ENCODE measurements at places on chromosomes 5 and 9.
A peak's percentile ranks its signal among the peaks of the same experiment; 100 is the strongest.

GRCh38 chr5:126720369-126720768 is 56.6 kb upstream of the LMNB1 start:
- DNase-seq, result no peak

- DNase-seq, result no peak
Measured at GRCh38 chr9:115404311-115404710, 286.4 kb upstream of the TNC start.

DNA sequence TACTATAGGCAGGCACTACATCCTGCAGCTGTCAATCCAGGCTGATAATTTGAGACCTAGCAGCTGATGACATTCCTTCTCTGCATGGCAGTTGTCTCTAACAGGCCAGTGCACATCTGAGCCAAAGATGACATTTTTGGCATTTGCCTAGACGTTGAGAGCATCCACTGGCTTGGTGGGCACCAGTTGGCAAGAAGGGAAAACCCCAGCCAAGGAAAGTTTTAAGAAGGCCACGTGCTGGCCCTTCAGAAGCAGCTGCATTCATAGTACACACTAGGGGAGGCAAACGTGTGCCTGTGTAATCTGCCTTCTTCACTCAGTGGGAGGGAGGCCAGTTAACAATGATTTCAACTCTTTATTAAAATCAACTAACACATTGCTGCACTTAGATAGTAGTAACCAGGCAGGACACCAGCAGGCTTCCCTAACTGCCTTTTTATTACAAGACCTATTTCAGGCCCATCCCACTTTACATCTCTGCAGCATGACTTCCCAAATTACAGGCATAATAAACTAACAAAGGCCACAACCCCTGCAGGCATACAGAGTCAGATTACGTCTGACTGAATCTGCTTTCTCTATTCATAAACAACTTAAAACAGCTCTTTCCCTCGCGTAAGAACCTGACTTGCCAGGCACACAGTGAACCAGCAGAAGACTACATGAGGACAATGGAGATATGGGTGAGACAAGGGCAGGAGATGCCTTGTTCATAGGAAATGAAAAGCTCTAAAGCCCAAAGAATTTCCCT is 576.3 kb downstream of the PDE4D start:
- DNase-seq, result peak; percentile 3

GRCh38 chr5:81854915-81855314 is 104.0 kb upstream of the SSBP2 start:
- DNase-seq, result no peak

DNA sequence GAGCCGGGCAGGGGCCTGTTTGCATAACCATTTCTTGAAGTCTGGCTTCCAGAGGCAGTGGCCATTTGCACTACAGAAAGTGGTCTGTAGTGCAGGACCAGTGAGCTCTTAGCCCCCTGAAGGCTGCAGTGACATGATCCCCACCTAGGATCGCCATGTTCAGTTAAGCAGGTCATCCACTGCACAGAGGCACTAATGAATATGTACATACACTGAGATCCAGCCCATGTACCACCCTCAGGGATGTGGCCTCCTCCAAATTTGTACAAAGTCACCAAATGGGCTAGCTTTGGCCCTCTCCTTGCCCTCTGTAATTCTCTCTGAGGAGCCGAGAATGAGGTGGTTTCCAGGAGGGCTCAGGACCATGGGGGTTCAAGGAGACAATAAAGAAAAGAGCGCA is 8.3 kb upstream of the SUSD3 start:
- DNase-seq, result no peak

DNA sequence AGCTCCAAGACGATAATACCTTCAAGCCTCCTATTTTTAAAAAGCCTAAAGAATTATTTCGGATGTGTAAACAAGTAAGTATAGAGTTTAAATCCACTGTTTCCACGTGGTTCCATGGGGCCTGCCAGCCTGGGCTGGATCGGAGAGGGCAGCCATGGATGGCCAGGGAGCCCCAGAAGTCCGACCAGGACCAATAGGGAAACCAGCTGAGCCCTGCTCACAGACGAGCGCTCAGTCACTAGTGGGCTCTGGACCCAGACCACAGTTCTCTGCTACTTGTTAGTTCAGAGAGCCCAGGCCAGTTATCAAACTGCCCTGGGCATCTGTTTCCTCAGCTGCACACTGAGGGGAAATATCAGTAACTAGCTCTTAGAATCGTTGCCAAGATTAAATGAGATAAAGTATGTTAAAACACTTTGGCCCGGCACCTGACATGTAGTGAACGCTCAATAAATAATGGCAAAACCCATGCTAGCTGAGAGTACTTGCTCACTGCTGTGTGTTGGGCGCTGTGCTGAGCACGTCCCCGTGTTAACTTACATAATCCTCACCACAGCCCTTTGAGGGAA is 124.8 kb downstream of the RGS3 start:
- no peak for DNase-seq

DNA sequence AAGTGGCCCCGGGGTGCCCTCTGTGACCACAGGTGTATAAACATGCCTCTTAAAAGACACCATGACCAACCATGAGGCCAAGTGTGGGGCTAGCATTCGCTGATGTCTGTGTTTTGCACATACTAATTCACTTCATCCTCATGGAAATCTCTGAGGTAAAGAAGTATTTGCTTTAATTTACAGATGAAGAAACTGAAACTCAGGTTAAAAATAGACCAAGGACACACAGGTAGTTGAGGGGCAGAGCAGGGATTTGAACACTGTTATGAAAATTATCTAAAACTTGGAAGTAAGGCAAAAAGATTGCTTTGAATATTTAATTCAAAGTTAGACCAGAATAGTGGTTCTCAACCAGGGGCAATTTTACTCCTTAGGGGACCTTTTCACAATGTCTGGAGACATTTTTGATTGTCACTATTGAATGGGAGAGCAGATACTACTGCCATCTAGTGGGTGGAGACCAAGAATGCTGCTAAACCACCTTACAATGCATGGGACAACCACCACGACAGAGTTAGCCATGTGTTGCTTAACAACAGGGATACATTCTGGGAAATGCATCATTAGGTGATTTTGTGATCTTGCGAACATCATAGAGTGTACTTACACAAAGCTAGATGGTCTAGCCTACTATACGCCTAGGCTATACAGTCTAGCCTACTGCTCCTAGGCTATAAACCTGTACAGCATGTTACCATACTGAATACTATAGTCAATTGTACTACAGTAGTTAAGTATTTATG is 8.0 kb upstream of the FXN start:
- DNase-seq, result peak; percentile 58

DNA sequence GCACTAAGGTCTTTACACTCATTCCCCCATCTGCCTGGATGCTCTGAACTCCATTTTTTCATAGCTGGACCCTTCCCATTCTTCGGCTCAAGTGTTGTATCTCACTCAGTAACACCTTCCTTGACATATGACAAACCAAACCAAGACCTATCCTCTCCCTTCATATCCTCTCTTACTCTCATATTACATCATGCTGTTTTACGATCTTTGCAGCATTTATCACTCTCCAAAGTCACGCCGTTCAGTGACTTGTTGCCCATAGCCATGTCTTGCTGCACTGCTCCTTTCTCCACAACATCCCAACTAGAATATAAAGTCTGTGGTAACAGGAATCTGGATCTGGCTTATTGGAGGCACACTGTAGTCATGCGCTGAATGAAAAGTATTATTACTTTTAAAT is 923.6 kb upstream of the DMAC1 start:
- no peak for DNase-seq

GRCh38 chr9:126521976-126522590 is 91.6 kb upstream of the LMX1B start:
- DNase-seq, result no peak

DNA sequence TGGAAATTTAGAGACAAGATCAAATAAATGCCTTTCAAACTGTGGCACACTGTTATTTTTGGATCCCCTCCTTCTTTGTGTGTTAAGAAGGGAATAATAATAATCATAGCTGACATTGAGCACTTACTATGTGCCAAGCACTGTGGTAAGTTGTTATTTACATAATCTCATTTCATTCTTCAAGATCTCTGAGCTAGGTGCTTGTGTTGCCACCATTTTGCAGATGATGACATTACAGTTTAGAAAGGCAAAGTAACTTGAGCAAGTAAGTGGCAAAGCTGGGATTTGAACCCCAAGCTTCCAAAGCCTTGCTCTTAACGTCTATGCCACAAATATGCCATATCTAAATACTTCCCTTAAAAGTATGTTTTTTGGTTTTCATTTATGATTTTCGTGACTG is 121.8 kb upstream of the TMEM161B start:
- DNase-seq, result no peak

- DNase-seq, result peak; percentile 51
Measured at GRCh38 chr9:136631038-136632000, 31.4 kb upstream of the EGFL7 start.

- no peak for DNase-seq
Measured at GRCh38 chr5:137236849-137237507, 262.1 kb downstream of the SPOCK1 start.

- no peak for DNase-seq
Measured at GRCh38 chr5:147415651-147416050, 94.2 kb downstream of the DPYSL3 start.

- DNase-seq, result no peak
Measured at GRCh38 chr9:20863945-20864344, 167.5 kb downstream of the HACD4 start.

- no peak for DNase-seq
Measured at GRCh38 chr9:112546149-112547012, 59.8 kb downstream of the KIAA1958 start.

GRCh38 chr5:135491552-135492318 is 39.6 kb upstream of the TIFAB start:
- DNase-seq, result no peak

DNA sequence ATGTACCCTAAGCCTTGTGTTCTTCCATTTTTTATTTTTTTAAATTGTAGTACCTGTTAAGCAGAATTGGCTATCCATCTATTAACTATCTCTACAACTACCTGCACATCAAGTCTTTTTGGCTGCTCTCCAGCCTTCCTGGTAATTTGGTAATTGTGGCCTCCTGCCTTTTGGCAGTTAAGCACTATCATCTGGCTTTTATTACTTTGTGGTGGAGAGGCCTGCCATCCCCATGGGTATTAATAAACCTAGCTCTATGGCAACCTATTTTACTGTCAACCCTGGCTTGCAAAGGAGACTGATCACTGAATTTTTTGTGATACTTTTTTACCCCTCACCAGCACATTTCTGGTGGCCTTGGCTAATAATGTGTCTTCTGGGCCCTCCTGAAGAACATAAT is 20.5 kb downstream of the SELENOP start:
- DNase-seq, result no peak

- DNase-seq, result no peak
Measured at GRCh38 chr9:91433180-91433579, 9.5 kb upstream of the NFIL3 start.

DNA sequence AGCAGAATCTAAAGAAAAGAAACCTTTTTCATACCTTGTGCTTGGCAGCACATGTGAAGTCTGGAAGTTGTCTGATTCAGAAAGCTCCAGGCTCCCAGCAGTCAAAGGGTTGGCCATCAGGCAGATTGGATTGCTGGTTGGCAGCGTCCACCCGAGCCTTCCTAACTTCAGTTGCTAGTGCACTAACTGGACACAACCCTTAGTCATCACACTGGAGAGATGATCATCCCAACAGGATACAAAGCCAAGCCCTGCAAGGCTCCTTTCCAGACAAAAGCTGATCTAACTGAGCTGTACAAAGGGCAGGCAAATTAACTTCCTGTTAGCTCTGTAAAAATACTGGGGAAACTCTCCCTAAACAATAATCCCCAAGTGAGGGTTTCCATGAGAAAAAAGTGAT is 185.6 kb downstream of the SNX18 start:
- no peak for DNase-seq

- no peak for DNase-seq
Measured at GRCh38 chr5:140576776-140577201, 12.2 kb downstream of the SLC35A4 start.

DNA sequence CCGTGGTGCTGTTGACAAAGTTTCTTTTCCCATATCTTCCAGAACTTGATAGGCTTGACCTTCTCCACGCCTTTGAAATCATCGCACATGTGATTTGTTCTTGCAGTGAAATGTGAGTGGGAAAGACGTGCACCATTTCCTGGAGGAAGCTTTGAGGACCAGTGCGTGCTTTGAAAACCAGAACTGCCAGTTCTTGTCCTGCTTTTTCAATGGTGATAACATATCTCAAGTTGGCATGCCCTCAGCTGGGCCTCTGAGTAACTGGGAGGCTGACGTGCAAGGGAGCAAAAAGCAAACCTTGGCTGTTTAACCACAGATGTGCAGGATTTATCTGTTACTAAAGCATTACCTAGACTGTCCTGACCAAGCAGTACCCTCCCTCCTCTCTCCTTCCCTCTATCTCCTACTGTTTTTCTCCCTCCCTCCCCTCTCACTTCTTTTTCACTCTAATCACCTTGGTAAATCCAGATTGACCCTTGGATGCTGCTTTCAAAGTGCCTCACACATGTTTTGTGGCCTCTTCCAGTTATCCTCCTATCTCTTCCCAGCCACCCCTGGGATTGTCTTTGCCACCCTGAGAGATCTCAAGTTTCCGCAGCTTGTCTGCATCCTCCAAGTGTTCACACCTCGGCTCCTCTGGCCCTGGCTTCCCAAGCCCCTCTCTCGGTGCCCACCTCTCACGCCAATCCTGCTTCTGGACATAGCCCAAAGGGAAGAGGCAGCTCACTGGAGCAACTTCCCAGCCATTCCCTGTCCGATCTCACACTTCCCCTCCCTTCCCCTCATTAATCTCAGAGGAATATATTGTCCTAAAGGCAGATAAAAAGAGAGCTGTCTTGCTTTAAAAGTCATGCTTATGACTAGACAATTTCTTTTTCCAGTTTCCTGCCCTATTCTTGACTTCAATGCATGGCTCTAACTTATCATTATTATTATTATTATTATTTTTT is 198.3 kb downstream of the ERCC6L2 start:
- no peak for DNase-seq

GRCh38 chr9:98783518-98784226 is 12.7 kb downstream of the ANKS6 start:
- no peak for DNase-seq

DNA sequence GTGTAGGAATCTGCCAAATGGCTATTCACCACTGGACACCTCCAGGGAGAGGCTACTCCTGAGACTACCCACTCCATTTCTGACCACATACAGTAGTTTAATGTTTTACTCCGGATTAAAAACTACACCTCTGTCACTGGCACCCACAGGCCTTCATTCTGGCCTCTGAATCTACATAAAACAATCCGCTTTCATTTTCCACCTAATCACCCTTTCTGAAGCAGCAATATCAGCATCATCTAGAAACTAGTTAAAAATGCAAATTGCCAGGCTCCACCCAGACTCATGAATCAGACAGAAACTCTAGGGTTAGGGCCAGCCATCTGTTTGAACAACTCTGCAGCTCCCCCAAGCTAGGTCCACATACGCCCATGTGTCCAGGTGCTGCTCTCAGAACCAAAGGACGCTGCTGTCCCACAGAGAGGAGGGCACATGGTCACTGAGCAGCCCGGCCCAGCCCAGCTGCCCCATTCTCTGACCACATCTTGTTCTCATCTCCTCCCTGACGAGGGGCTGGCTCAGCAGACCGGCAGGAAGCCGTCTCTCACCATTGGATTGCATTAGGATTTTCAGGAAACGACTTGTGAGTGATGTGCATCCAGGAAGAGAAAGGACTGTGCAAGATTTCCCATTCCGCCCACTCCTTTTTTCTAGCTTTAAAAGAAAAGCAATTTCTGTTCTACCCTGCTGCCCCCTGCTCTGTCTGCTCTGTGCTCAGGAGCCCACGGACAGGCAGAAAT is 34.7 kb downstream of the ADAM19 start:
- DNase-seq, result no peak

All from NT2/D1 (cell line).